GOT3 (cell line): ENCODE measurements at places on chromosomes 12 and 14.

DNA sequence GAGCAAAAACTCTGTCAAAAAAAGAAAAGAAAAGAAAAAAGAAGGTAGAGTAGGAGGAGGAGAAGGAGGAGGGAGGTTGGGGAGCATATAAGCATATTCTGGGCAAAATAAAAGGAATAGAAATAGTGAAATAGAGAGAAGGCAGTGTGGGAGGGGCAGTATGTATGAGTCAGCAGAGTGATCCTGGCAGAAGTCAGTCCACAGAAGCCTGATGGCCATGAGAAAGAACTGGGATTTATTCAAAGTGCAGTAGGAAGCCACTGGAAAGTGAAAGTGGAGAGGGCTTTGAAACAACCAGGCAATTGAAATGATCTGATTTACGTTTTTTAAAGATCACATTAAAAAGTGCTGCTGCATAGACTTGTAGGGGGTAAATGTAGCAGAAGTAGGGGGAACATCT lies 368.6 kb upstream of the USP15 start:
- no peak for DNase-seq

- DNase-seq: no peak
Measured at GRCh38 chr12:91108196-91108755, 3.0 kb downstream of the LUM start.

DNA sequence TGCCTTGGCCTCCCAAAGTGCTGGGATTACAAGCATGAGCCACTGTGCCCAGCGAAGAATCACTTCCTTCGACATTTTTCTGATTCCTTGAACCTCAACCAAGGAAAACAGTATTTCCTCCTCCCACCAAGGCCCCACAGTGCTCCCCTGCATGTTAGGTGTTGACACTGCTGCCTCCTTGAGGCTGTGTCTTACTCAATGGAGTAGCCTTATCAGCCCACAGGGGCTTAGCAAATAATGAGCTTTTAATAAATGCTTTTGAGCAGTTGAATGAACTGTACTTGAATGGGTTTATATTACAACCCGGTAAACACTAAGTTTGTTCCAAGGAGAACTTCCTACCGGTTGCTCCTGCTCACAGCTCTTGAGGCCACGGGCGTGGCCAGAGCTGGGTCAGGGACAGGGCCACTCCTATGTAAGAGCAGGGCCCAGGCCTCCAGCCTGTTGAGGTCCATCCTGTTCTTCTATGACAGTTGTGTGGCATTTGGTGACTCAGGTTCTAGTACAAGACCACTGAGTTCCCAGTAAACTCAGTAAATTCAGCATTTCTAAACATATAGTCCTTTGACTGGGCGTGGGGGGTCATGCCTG lies 36.8 kb upstream of the TUBA1A start:
- no peak for DNase-seq

- no peak for DNase-seq
Measured at GRCh38 chr12:49664591-49665239, 41.4 kb downstream of the PRPF40B start.

- DNase-seq: no peak
Measured at GRCh38 chr14:70004791-70005190, 125.6 kb downstream of the SMOC1 start.

GRCh38 chr12:53231921-53232645 lies at the start of gene RARG:
Gene RARG (minus strand): TSS chr12:53232209. CDS start chr12:53227545, 4,664 bp downstream.
- peak; percentile 38 for DNase-seq

- no peak for DNase-seq
Measured at GRCh38 chr14:42437809-42438208, 831.1 kb downstream of the LRFN5 start.

DNA sequence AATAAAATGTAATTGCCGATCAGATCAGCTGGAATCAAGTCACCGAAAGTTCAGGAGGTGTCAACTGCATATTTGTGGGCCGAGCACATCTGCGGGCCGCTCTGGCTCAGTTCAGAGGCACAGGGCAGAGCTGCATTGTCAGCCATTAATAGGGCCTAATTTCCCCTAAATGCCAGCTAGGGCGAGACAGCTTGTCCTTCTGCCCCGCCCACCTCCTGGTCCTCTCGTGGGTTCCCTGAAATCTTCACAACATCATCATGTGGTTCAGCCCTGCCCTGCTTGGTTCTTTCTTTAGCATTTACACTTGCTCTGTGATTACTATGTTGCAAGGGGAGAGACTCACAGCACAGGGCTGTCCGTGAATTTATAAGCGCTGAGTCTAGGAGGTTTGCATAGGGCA lies 148.9 kb downstream of the CHST11 start:
- no peak for DNase-seq

DNA sequence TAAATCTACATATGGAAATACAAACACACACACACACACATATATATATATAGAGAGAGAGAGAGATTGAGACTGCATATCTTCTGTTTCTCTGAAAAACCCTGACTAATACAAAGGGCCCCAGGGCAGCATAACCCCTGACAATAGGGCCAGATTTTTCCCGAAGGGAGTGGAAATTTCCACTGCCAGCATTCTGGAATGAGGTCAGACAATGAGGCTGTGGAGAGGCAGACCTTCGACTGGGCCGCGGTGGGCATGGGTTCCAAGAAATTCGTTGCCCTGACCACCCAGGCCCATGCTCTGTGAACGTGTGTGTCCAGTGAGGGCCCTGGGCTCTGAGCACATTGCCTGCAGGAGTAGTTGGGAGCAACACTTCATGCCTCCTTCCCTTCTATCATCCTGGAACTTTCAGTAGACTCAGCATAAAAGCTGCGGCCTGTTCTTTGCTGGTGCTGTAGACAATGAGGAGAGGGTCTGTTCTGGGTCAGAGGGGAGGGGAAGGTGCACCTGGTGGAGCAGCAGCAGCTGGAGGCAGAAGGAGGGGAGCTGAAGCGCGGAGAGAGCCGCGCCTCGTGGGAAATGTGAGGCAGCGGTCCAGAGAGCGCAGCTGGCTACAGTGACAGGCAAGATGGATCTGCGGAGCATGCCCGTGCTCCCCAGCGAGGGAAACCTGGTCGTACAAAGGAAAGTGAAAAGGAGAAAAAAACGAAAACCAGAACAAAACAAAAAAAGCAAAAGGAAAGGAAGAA lies 25.6 kb upstream of the CCDC60 start:
- DNase-seq: no peak

- DNase-seq: no peak
Measured at GRCh38 chr14:24475261-24475660, 32.7 kb upstream of the SDR39U1 start.

- DNase-seq: no peak
Measured at GRCh38 chr14:106586098-106586704, 1059.8 kb downstream of the TMEM121 start.
